Naive thymus-derived CD4-positive, alpha-beta T cell (primary cell): ENCODE measurements at places on chromosomes 1 and 21.

DNA sequence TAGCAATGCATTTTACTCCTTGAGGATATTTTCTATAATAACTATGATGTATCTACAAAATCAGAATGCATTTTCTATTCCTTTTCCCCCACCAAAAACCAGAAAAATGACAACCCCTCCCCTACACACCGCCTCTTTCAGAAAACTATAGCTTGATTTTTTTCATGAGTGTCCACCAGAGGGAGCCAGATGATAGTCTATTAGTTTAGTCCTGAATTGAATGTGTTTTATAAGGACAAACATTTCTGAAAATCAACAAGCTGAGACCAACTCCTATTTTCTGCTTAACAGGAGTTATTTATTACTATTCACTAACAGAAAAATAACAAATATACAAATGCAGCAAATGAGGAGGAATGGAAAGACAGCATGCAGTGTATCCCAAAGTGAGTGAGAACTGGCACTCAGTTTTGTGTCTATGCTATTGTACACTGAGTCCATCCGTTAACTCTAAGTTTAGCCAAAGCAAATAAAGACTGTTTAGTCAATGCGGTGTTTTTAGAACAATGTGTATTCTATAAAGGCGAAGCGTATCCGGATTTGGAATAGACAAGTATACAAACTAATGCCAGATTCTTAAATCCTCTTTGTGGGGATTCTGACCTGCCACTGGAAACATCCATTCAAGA is 182.6 kb downstream of the VAV3 start:
- peak; percentile 49 for DNase-seq

DNA sequence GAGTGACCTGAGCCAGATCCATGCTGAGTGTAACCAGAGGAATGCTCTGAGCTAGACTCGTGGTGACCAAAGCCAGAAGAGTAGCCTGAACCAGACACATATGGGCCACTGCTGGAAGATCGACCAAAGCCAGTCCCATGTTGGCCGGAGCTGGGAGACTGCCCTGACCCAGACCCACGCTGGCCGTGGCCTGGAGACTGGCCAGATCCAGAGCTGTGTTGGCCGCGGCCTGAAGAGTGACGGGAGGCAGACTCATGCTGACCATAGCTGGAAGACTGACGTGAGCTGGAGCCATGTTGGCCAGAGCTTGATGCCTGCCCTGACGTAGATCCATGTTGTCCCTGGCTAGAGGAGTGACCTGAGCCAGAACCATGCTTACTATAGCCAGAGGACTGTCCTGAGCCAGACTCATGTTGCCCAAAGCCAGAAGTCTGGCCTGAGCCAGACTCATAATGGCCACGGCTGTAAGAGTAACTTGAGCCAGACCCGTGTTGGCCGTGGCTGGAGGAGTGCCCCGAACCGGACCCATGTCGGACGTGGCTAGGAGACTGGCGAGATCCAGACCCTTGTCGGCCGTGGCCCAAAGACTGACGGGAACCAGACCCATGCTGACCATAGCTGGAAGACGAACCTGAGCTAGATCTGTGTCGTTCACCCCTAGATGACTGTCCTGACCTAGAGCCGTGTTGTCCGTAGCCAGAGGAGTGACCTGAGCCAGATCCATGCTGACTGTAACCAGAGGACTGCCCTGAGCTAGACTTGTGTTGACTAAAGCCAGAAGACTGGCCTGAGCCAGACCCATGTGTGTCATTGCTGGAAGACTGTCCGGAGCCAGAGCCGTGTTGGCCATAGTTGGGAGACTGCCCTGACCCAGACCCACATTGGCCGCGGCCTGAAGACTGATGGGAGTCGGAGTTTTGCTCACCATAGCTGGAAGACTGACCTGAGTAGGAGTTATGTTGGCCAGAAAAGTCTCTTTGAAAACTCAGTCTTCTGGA is 3.5 kb downstream of the HRNR start:
- DNase-seq = no peak

GRCh38 chr1:70353601-70354331 is 756 bp downstream of the ANKRD13C start:
- no peak for DNase-seq

- DNase-seq = no peak
Measured at GRCh38 chr21:34801519-34802132, 132.8 kb downstream of the CLIC6 start.

DNA sequence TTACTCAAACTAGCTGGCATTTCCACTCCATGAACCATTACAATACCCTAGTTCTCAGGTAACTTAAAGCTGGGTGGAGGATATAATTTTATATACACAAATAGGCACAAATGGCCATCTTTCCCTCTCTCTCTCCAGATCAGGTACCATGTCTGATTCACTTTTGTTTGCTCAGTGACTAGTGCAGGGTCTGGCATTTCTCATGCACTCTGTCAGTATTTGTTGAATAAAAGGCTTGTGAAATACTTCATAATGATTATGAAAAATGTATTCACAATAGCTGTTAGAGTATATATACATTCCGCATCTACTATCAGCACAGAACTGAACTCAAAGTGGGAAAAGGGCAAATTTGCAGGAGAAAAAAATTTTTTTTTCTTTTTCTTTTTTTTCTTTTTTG is 510.2 kb upstream of the USP24 start:
- DNase-seq = no peak

DNA sequence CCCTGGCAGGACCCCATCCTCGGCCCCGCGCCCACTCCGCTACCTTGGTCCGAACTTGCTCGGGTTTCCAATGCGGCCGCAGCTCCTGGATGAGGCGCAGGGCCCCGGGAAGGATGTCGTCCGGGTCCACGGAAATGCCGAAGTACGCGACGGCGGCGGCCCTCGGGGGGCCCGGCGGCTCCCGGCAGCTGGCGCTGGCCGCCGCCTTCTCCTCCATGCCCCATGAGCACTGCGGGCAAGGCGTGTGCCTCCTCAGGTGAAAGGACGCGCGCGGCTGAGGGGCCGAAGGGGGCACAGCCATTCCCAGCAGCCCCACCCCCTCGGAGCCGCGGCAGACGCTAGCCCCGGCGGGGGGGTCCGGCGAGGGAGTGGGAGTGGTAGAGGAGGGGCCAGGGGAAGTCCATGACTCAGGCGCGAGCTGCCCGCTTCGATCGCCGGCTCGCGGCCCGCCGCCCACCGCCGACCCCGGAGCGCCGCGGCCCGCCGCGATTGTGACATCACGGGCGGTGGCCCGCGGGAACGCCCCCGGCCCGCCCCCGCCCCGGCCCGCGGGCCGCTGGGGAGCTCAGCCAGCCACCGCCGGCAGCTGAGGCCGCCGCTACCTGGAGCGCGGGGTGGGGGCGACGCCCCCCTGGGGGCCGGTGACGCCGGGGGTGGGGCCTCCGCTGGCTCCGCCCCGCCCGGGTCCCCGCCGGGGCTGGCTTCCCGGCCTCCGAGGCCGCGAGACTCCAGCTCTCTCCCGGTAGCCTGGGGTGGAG is at the start of gene ETNK2:
ETNK2 (minus strand) TSS at position 493 of the 758 bp plus-strand sequence; CDS start at position 301, 192 bp downstream.
- DNase-seq = peak; percentile 57

GRCh38 chr1:94919241-94920030 is 7.5 kb downstream of the CNN3 start:
- no peak for DNase-seq

DNA sequence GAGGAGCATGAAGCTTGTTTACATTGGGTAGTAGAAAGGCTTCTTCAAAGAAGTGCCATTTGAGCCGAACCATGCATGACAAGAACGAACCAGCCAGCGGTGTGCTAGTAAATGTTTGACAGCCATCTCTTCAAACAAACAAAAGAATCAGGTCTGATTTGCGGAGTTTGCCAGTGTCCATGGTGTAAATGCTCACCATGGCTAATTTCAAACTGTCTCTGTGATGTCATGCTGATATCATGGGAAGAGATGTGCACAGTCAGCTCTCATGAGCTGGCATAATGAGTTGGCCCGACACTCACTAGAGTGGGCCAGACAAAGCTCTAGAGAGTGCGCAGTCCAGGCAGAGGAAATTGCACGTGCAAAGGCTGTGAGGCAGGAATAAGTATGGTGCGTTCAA is 101.1 kb downstream of the KAZN start:
- no peak for DNase-seq

- DNase-seq = no peak
Measured at GRCh38 chr1:228215663-228216116, 7.8 kb downstream of the OBSCN start.

GRCh38 chr1:179781962-179782361 is 38.9 kb downstream of the FAM163A start:
- no peak for DNase-seq

DNA sequence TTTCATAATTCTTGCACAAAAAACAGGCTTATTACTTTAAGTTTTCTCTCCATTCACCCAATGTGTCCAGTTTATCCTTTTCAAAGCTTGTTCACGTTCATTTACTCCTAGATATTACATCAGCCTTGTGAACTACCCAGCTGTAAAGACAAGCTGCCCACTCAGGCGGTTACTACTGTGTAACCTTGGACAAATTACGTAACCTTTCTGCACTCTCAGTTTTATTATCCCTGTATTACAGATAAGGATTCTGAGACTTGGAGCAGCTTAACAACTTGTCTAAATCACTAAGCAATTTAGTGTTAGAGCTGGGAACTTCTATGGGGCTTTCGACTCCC is 20.5 kb upstream of the LPAR3 start:
- no peak for DNase-seq

- no peak for DNase-seq
Measured at GRCh38 chr1:69519006-69519405, 48.7 kb upstream of the LRRC7 start.

- no peak for DNase-seq
Measured at GRCh38 chr1:77103486-77103885, 115.7 kb downstream of the PIGK start.

- no peak for DNase-seq
Measured at GRCh38 chr1:96427616-96428015, 294.0 kb upstream of the PTBP2 start.

GRCh38 chr1:243597383-243597782 is 252.7 kb downstream of the AKT3 start:
- DNase-seq = no peak

- DNase-seq = no peak
Measured at GRCh38 chr1:58611861-58612385, 34.9 kb upstream of the TACSTD2 start.

- no peak for DNase-seq
Measured at GRCh38 chr1:41876576-41877445, 41.9 kb downstream of the HIVEP3 start.

GRCh38 chr1:236953151-236953700 is 51.0 kb downstream of the MT1HL1 start:
- no peak for DNase-seq

DNA sequence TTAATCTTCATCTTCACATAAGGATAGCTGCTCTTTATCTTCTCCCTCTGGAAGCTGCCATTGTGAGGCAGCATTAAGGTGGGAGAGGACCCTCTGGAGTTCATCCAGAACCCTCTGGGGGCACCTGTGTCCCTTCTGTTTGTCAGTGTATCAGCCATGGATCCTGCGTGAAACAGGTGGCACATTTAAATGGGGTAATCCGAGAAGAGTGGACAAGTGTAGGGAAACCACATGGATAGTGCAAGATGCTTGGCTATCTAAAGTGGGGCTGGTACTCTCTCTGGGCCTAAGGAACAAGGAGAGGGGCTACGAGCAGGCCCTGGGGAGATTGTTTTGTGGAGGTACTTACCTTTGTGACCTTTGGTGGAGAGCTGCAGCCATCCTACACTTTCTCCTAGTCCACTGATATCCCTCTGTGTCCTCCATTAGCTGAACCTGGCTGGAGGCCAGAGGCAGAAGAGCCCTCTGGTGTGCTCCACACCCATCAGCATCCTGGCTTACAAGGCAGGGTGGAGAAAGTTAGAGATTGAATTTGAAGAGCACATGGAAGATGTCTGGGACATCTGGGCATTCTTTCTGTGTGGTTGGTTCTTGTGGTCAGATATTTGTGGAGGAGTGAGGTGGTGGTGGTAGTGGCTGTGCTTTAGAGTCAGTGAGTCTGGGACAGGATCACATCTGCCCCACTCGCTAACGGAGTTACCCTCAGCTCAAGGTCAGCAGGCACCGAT is 117.7 kb downstream of the FGGY start:
- DNase-seq = no peak
